ENCODE measurements at places on chromosomes 4 and X.

DNA sequence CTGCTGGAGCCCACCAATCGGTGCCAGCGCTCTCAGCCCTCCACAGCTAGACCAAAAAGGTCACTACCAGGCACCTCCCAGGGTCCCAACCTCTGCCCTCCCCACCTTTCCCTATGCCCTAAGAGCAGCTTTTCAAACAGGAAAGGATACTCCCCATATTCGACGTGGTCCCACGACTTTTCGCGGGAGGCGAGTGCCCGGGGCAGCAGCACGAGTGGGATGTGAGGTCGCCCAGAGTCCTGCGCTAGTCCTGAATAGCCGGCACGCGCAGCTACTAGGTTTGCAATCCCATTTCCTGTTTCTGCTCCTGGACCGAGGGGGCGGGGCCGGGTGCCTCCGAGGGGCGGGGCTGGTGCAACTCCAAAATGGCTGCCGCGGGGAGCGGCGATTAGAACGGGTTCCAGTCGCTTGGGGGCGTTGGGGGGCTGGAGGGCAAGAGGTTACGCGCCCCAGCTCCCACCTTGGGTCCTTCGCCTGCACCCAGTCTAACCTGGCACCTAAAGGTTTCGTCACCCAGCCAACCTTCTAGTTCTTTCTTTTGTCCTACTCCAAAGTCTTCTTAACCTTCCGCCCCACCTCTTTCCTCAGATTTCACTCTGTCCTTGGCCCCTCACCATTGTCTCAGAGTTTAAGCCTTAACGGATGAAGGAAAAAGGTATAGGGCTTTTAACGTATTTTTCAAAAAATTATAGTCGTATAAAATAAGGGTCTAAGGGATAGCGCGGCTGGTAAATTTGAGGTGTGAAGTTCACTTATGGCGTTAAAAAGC lies 85.0 kb upstream of the TENT5D start:
- no peak for DNase-seq

DNA sequence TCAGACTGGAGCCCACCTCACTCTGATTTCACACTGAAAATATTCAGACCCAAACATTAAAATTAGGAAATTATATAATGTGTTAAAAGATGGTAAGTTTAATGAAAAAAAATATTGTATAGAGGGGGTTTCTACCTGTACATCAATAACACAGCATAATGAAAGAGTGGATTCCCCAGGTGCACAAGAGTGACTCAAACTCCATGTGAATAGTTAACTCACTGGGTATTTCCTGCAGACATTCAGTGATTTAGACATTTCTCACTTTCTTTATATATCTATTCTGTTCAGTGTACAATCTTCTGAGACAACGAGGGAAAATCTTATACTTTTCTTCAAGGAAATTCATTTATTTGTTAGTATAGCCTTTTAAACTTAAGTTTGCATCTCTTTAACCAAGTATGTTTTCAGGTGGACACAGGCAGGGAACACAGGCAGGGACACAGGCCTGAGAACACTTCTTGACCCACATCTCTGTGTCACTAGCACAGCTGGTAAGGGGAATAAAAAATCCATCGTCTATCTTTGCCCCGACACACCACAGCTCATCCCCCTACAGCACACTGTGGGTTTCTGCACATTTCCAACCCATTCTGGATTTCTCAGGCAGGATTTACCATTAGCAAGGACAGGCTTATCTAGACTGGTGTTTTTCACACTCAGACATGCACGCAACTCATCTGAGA lies 525.5 kb upstream of the BOD1L1 start:
- no peak for DNase-seq

- no peak for DNase-seq
Measured at GRCh38 chr4:3434881-3435685, 6.7 kb upstream of the HGFAC start.

GRCh38 chrX:110108381-110108821 lies 105.5 kb downstream of the TMEM164 start:
- no peak for DNase-seq

GRCh38 chr4:84985952-84986351 lies 19.5 kb upstream of the WDFY3 start:
- DNase-seq = no peak

- no peak for DNase-seq
Measured at GRCh38 chr4:62191451-62192240, 991.5 kb downstream of the ADGRL3 start.

DNA sequence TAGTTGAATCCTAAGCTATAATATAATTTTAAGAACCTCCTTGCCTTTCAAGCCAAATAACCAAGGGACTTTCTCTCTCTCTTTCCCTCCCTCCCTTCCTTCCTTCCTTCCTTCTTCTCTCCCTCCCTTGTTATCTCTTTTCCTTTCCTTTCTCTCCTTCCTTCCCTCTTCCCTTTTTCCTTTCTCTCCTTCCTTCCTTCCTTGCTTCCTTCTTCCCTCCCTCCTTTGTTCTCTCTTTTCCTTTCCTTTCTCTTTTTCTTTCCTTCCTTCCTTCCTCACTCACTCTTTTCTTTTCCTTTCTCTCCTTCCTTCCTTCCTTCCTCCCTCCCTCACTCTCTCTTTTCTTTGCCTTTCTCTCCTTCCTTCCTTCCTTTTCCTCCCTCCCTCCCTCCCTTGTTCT lies 42.4 kb downstream of the PDGFRA start:
- DNase-seq = no peak

GRCh38 chrX:107741404-107741790 lies 34.2 kb downstream of the TSC22D3 start:
- DNase-seq = no peak

DNA sequence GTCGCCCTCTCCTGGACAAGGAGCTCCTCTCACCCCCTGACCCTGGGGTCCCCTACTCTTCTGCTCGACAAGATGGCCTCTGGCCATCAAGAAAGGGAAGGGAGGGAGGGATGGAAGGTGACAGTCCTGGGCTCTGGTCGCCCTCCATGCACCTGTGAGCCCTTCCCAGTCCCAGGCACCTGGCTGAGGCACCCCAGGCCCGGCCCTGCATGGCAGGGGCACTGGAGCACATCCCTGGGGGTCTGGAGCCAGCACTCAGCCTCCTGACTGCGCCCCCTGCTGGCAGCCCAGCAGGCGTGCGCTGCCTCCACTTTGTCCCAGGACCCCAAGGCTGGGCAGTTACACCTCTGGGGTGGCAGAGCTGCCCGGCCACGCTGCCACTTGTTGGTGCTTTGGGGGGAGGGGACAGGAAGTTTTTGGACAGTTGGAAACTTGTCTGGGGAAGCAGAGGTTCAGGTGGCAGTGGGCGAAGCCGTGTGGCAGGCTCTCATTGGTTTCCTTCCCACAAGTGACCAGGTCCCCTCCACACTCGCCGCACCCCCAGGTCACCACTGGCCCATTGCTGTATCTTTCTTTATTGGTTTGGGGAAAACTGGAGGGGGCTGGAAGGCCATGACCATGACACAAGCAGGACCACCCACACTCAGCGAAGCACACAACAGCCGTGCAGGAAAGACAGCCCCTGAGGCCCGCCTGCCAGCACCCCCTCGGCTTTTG lies 4.3 kb downstream of the PNCK start:
- no peak for DNase-seq

GRCh38 chr4:140163029-140163810 lies 9.2 kb upstream of the MAML3 start:
- DNase-seq = no peak

GRCh38 chr4:69832326-69833030 lies 27.5 kb downstream of the SULT1E1 start:
- no peak for DNase-seq

DNA sequence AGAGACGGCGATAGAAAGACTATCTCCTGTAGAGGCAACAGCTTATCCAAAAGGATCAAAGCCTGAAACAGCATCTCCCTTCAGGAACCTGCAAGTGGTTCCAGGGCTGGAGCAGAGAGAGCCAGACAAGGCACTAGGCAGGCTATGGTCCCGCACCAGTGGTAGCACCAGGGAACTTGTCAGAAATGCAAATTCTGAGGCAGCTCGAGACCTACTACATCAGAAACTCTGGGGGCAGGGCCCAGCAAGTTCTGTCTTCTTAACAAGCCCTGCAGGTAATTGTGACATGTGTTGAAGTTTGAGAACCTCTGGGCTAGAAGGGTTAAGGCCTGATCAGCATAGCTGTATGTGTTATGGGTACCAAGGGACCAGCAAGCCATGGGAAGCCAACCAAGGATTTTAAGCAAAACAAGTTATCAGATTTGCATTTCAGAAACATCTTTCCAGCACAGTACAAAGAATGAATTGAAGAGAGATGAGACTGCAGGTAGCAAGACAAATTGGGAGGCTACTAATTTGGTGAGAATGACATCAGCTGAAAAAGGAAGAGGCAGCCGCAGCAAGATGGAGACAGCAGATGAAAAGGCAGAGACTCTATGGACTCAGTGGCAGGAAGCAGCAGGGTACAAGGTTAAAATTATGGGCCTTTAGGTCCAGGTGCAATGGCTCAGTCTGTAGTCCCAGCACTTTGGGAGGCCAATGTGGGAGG lies 139.7 kb downstream of the TSPAN5 start:
- no peak for DNase-seq

- no peak for DNase-seq
Measured at GRCh38 chr4:84218031-84218430, 281.1 kb downstream of the NKX6-1 start.

GRCh38 chrX:68196939-68197791 lies 236.1 kb downstream of the OPHN1 start:
- DNase-seq = peak; percentile 38

GRCh38 chr4:174591243-174592021 lies 69.1 kb upstream of the HPGD start:
- DNase-seq = no peak

DNA sequence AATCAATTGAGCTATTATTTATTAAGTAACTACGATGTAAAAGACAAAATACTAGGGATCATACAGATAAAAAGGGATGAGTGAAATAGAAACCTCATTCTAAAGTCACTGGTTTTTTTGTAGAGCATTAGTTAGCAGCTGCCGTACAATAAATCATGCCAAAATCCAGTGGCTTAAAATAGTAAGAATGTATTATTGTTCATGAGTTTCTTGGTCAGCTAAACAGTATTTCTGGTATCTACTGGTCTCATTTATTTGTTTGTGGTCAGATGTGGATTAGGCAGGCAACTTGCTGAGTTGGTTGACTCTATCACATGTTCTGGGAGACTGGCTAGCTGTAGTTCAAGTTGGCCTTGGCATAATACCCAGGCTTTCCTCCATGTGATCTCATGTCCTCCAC lies 667.3 kb downstream of the GALNTL6 start:
- DNase-seq = no peak

DNA sequence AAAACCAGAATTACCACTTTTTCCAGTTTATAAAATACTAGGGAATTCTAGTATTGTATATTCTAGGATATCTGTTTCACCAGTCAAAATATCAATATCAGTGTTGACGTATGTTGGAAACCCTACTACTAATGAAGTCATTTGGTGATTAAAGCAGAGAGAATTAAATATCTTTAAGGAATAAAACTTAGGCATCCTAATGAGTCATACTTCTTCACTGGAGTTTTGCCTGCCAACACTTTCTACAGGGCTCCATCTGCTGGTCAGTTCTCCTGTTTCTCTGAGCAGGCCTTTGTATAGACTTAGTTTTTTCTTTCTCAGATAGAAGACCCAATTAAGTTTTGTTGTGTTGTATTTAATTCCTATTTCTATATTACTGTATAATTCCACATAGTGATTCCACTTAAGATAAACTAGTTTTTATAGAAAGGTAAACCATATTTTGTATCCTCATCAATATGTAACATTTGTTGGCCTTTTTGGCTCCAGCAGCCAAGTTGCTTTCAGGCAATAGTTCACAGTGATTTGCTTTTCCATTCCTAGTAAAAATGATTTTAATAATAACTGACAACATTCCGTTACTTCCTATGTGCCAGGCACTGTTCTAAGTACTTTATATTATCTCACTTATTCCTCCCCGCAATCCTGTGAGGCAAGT lies 3.5 kb downstream of the AP1AR start:
- DNase-seq = peak; percentile 38

DNA sequence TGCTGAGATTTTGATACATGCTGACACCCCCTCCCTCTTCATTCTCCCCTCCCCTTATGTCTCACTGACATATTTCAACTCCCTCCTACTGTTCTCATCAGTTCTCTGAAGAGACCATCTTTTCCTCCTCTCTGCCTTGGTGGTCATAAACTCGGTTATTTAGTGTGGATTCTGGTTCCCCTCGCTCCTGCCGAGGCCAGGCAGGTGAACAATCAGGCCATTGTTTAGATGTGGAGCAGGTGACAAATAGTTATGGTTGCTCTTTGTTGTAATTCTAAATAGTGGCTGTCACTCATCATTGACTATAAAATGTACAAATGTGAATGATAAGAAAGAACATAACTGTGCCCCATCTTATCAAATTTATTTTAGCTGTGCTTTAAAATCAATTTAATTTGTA lies 324.6 kb downstream of the BCOR start:
- no peak for DNase-seq

GRCh38 chr4:122163767-122164166 lies 11.6 kb downstream of the BLTP1 start:
- no peak for DNase-seq

GRCh38 chr4:148444296-148445070 lies 2.3 kb upstream of the NR3C2 start:
- DNase-seq = no peak

GRCh38 chr4:80307774-80308465 lies 27.6 kb upstream of the CFAP299 start:
- no peak for DNase-seq

DNA sequence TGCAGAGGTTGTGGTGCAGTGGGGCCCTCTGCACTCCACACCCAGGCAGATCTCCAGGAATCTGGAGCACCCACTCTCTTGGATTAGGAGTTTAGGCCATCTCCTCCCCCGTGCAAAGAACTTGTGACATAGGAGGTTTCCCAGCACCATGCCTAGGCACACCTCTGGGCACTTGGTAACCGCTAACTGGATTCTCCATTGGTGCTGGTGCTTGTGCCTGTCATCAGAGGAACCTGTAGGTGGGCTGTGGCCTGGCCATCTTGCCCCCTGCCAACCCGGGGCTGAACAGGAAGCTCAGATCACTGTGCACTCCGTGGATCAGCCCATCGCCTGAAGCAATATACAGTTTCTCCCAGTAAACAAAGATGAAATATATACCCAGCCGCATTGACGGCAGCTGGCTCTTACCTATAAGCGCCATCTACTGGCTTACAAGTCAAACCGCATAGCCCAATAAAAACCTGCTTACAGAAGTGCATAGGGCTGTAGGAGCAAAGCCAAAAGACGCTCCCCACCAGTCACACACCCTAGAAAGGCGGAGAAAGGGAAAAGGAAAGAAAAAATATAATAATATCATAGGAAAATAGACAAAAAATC lies 19.1 kb upstream of the TEX13B start:
- no peak for DNase-seq

GRCh38 chr4:80240976-80241375 lies 25.5 kb upstream of the FGF5 start:
- DNase-seq = no peak

DNA sequence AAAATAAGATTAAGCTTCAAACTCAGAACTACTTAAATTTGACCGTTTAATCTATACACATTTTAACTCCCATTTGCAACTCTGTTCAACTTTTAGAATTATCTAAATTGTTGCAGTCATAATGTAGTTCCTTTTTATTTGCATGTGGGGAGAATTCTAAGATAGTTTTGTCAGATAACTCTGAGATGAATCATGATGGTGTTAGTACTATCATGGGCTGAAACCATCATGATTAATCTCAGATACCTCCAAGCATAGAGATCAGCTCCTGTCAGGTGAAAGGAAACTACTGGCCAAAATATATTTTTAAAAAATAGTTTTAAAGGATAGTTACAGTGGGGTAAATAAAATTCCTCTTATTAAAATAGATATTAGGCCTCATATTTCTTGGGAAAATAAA lies 39.0 kb downstream of the FBXO8 start:
- DNase-seq = no peak

Measured in left renal cortex interstitium (tissue), 4 donors.